ENCODE measurements at places on chromosomes 12 and 14.

GRCh38 chr12:131962069-131962468 lies 12.3 kb downstream of the EP400 start:
- DNase-seq = no peak

DNA sequence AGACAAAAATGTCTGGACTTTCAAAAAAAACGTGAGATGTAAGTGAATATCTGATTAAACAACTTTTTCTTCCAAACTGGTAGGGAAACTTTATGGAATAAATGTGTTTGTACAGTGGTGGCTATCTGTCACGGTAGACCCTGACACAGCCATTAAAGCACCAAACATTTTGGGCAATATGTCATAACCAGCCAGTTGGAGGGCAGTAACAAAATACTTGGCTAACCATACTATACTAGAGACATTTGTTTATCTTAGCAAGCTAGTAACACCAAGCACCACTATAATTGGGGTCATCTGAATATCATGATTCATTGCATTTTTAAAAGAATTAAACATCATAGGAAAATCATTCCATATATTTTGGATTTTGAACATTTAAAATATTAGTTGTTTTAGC lies 6.0 kb upstream of the MYF6 start:
- no peak for DNase-seq

DNA sequence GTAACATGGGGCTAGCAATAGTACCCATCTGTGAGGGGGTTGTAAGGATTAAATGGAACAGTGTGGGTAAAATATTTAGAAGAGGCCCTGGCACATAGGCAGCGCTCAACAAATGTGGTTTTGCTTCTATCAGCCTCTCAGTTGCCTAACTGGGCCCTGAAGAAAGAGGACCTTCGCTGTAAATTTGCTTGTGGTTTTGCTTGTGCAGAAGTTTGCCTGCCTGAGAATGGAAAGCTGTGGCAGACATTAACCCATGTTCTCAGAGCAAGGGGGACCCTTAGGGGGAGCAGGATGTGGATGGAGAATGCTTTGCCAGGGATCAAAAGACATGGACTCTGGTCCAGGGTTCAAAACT lies 160.1 kb downstream of the BRMS1L start:
- no peak for DNase-seq

DNA sequence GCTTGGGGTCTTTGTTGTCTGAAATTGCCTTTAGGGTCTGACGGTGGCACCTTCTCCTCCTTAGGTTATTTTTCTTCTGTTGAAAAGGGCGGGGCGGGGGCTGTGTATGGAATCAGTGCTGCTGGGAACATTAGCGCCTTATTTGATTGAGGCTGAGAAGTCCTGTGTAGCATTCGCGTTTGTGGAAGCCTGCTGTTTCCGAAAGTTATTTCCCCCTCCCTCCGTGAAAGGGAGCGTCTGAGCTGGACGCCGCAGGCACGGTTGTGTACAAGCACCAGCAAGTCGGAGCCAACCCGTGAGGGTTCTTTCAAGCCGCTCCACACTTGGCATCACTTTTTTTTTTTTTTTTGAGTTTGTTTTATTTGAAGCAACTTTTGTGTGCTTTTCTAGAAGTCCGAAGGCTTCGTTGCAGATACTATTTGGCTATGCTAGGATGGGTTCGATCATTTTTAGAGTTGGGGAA lies 1.1 kb downstream of the SYNE2 start:
- DNase-seq = peak; percentile 9

GRCh38 chr12:105942281-105942680 lies 196.5 kb downstream of the NUAK1 start:
- no peak for DNase-seq

- DNase-seq = no peak
These were observed 16.3 kb downstream of the RAPGEF3 start for GRCh38 chr12:47742253-47742825.

DNA sequence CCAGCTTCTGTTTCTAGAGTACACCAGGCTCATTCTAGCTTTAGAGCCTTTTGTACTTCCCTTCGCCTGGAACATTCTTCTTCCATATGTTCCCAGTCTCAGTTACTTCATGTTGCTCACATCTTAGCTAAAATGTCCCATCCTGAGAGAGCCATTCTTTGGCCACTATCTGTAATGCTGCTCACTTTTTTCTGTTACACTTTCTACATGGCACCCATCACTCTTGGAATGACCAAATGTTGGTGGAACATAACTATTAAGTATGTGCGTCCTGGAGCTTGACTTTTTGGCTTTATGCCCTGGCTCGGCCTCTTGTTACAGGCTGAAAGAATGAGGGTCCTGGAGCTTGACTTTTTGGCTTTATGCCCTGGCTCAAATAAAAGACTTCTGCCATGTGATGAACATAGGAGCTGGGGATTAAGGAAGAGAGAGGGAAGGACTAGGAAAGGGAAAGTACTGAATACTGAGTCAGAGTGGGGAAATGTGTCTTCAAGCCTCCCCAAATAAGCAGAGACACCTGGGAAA lies 442.9 kb upstream of the ATP2B1 start:
- no peak for DNase-seq

DNA sequence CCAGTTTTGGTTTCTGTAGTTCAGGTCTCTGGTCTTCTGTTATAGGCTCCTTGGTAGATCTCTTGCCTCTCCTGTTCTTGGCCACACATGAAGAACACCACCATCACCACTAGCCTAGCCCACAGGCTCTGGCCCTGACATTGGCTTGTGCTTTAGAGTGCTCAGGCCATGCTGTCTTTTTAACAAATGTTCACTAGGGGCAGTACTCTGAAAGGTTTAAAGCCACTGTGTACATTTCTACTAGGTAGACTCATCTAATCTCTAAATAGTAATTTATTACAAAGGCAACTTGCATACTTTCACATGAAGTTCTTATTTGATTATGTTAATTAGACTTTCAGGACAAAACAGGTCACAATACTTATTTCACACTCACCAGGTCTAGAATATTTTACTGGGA lies 38.3 kb downstream of the PDE6H start:
- no peak for DNase-seq

- DNase-seq = peak; percentile 75
These were observed 118.9 kb downstream of the VEZT start for GRCh38 chr12:95336387-95337067.

DNA sequence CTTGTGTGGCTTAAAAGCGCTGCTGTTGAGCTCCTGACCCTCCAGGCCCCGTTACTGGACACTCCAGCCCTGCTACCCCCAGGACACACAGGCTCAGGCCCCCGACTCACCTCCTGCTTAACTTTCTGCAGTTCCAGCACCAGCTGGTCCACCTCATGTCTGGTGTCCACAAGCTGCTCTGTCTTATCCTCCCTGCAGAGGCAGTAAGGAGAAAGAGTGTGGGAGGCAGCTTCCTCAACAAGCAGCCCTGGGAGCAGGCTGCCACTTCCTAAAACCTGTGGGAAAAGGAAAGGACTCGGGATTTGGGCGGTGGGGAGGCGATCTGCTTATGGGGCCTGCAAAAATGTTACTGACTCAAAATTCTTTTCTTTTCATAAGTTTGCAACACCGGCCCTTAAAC lies 79.2 kb downstream of the CCDC88C start:
- no peak for DNase-seq

Measured in globus pallidus (tissue), 1 donor.